RPMI7951 (cell line): ENCODE measurements at places on chromosomes 6 and 20.

DNA sequence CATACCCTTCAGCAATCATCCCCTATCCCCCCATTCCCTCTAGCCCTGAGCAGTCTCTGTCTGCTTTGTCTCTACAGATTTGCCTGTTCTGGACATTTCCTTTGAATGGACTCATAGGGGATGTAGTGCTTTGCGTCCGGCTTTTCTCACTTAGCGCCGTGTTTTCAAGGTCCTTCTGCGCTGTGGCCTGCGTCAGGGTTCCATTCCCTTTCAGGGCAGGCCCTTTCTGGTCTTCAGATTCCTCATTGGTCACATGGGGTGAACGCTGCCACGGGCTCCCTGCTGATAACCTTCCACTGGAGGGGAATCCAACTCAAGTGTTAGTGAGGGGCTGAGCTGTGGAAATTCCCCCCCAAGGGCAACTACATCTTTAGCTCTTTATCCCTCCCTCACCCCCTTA lies 36.4 kb upstream of the APCDD1L start:
- no peak for DNase-seq

DNA sequence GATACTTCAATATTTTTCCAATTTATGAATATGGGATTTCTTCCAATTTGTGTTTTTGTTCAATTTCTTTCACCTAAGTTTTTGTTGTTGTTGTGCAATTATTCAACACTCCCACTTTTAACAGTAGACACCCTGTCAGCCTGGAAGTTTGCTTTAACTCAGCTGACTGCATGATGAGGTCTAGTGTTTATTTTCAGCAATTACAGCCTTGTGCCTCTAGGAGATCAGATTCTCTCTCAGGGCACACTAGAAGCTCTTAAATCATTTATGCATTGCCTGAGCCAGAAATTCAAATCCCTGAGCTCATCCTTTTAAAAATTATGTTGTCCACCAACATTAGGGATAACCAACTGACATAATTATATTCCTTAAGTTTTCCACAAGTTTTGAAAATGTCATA lies 85.7 kb downstream of the MRAP2 start:
- no peak for DNase-seq

DNA sequence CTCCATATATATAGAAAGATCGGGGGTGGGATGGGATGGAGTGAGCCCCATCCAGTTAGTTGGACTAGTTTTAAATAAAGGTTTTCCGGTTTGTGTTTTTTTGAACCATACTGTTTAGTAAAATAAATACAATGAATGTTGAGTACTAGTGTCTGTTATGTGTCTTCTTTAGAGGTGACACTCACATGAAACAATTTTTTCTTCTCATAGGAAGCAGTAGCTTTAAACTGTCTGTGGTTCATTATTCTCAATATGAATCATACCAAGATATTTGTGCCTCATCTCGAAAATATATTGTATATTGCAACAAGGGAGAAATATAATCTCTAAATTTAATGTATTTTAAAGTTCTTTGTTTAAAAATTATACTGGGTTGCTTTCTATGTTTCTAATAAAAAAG lies 33.4 kb downstream of the HSF2 start:
- DNase-seq: no peak

DNA sequence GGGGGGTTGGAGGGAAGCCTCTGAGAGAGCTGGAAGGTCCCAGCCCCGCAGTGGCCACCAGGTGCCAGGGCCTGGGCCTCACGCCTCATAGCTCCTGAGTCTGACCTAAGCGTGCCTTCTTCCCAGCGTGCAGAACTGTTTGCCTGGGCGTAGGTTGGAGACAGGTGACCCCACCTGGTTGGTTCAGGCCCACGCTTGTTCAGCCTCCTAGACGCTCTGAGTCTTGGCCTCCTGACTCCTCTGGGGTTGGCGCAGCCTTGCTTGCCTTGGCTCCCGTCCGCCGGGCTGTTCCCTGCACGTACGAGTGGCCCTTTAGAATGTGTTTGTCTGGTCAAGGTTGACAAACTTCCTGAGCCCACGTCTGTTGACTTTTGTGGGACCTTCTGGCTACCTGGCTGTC lies 70.8 kb downstream of the EYA2 start:
- DNase-seq: no peak

DNA sequence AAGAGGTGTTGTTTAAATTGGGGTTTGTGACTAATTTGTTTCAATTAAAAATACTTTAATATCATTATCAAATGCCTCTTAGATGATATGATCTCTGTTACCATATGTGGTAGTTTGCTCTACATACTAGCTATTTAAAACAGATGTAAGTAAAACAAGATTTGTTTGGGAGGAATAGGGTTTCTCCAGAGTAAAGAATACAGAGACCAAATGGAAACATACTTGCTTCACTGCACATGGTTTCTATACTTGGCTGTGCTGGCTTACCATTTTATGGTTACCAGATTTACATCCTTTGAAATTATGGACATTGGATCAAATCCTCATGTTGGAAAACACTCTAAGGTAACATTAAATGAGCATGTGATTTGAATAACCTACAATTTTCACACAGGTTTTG lies 588.3 kb downstream of the CD109 start:
- no peak for DNase-seq

DNA sequence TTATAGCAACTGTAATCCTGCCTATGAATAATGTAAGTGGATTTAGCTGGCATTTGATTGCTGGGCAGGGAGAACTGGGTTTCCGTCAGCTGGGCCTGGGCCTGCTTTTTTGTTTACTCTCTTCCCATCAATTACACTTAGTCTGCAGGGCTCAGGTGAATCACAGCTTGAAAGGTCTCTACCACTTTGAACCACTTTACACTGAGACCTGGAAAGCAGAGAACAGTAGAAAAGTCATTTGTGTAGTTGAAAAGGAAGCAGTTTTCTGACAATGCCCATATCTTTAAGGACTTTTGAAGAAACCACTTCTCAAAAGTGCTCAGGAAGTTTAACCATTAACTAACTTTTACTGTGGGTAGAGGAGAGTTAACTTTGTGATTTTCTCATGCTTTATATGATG lies 315.4 kb upstream of the SASH1 start:
- DNase-seq: no peak

DNA sequence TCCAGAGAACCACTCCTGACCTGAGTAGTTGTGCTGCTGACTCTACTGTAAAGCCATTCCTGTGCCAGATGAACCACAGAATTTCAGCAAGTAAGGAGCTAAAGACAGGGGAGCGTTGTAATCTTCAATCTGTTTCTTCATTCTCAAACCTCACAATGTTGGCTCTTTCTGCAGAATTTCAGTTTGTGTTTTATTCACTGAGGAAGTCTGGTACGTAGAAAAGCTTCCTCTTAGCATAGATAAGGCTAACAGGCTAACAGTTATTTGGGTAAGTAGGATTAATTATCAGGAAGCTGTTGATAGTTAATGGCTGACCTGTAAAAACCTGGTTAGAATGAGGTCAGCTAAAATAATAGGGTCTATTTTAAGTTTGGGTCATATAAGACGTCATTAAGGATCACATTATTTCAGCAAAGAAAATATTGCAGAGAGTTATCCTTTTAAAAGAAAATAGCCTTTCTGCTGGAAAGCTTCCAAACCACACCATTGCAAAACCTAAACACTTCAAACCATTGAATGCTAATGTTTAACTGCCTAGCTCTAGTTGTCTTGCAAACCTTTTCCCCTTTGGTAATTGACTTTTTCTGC lies 14.1 kb upstream of the TENT5A start:
- DNase-seq: peak; percentile 83

GRCh38 chr6:111549746-111550145 lies 55.9 kb downstream of the TRAF3IP2 start:
- DNase-seq: no peak

GRCh38 chr6:13256266-13257001 lies 71.9 kb downstream of the TBC1D7 start:
- DNase-seq: no peak

DNA sequence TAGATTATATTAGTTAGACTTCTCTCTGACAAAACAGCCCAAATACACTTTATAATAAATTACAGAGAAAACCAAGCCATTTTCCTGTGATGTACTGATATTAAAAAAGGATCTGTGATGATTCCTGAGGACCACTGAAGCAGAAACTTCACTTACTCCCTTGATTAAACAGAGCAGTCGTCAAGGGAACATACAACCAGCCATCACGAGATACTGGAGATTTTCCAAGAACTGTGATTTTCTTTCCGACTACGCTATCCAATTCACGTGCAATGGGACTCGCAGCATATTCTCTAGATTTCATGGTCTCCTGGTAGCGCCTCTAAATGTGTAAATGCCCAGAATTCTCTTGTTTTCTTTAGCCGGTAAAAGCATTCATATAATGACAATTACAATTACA lies 377.4 kb downstream of the PHF3 start:
- DNase-seq: no peak

- no peak for DNase-seq
Observed at GRCh38 chr6:56387621-56388414, 140.4 kb upstream of the COL21A1 start.

DNA sequence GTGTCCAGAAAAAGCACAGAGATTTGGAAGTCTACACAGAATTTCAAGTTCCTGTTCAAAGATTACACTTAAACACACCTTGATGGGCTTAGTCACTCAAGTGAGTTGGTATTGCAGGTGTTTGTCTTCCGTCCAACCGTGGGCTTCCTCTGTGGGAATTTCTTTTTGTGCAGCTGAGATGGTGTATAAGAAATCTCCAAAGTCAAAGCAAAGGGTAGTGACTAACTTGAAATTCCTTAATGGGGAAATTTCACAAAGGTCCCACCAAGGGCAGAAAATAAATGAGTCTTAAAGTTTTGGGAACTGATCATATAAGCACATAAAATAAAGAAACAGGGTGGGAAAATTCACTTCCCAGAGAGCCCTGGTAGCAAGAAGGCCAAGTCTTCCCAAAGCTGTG lies 102.0 kb upstream of the TNFAIP3 start:
- DNase-seq: no peak

- DNase-seq: peak; percentile 36
Observed at GRCh38 chr6:47106721-47107197, 64.6 kb upstream of the ADGRF1 start.

- DNase-seq: no peak
Observed at GRCh38 chr6:37320646-37321045, 33.1 kb upstream of the RNF8 start.

DNA sequence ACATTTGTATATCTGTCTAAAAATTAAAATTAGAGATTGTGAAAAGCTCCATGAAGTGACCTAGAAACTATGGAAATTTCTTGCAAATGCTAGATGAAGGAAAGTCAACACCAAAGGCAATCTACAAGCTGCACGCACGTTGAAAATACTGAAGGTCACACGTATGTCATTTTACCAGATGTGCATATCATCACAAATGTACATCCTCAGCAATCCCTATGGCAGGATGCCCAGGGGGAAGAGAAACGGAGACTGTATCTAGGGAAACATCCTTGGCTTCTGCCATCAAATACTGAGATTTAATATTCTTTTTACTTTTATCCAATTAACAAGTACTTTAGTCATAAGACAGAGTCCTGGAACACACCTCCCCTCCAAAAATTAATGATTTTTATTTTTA lies 672.0 kb downstream of the RNF144B start:
- DNase-seq: no peak

GRCh38 chr20:6057691-6058090 lies 3.8 kb upstream of the LRRN4 start:
- DNase-seq: no peak

- no peak for DNase-seq
Observed at GRCh38 chr6:22849921-22850320, 280.6 kb downstream of the HDGFL1 start.

DNA sequence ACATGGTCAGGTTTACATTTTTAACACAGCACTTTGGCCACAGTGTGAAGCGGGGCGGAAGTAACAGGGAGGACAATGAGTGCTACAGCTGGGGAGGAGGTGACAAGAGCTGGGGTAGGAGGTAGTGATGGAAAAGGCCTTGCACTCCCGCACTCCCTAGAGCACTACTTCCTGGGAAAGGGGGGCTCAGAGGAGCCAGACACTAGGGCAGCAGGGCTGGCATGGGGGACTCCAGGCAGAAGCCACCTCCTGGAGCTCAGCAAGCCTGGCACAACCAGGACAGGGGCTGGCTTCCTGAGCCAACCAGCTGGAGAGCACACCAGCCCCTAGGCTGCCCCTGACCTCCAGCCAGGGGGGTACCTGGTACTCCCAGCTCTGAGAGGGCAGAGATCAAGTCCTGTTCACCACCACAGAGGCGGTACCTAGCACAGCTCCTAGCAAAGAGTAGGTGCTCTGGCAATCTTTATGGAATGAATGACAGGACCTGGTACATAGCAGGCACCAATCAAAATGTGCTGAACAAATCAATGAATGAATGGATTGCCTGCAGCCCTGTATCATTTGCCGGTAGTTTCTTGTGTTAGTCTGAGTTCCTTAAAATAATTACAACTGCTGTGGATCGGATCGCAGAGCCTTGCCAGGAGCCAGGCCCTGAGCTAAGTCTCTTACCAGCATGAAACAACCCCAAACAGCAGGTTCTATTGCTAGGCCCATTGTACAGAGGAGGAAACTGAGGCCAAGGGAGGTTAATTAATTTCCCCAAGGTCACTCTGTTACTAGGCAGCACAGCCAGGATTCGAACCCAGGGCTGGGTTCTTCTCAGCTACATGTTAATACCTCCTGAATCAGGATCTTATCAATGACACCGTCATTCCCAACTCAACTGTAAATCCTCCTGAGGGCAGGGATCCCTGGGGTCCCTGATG lies 15.5 kb downstream of the NOL4L start:
- no peak for DNase-seq

- DNase-seq: peak; percentile 52
Observed at GRCh38 chr20:14288341-14289330, 48.8 kb downstream of the FLRT3 start.

DNA sequence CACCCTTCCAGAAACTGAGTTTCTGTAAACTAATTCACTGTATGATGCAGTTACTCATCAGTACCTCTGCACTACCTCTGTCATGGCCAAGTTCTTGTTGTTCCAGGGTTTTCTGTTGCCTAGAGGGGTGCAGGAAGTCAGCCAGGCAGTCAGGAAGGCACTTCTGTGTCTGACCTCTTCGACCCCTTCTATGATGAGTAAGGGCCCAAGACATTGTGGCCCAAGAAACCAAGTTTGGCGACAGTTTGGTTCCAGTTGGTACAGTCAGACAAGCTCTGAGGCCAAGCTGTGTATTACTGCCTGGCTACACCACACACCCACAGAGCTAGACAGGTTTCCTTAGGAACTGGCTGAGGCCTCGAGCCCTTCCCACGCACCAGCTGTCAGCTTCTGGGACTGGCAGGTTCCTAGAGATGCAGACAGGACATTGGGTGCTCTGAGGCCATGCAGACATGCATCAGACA lies 41.2 kb downstream of the TRAF3IP2 start:
- peak; percentile 96 for DNase-seq

DNA sequence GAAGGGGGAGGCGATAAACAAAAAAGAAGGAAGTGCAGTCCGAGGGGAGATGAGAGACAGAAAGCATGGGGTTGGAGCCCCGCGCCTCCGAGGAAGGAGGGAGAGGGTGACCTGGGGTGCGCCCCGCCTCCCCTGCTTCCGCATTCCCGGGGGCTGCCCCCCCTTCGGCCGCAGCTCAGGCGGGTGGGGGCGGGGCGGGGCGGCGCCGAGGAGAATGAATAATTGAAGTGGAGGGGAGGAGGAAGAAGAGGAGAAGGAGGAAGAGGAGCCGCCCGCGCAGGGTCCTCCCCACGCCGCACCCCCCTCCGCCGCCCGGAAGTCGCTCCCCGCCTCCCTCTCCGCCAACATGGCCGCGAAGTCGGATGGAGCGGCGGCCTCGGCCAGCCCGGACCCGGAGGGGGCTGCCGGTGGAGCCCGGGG lies at the start of gene XKR7:
XKR7 (plus strand) TSS at position 322 of the 420 bp plus-strand sequence; CDS start at position 347, 25 bp downstream.
- no peak for DNase-seq

GRCh38 chr6:136192902-136193301 lies 57.2 kb downstream of the MTFR2 start:
- no peak for DNase-seq

GRCh38 chr20:17229256-17229655 lies 2.4 kb downstream of the PCSK2 start:
- DNase-seq: no peak

- DNase-seq: no peak
Observed at GRCh38 chr20:8903655-8904605, 165.0 kb upstream of the PLCB4 start.
